ENCODE measurements at places on chromosomes 2 and 18. TPM values are rescaled to one million over a fixed set of nuclear protein-coding genes. Genes with fewer than 3 reads are reported as not detected.

TIA1 gene
- total RNA-seq: 48.7 TPM

ID2 gene
- total RNA-seq: 92.5 TPM

ARHGAP15 gene
- not detected for total RNA-seq

CCDC68 gene
- 6.5 TPM for total RNA-seq

ACOXL gene
- total RNA-seq: not detected

ARHGAP28 gene
- total RNA-seq: 0.02 TPM

ATP8B1 gene
- 6.8 TPM for total RNA-seq

RIT2 gene
- total RNA-seq: not detected

DSG4 gene
- not detected for total RNA-seq

RNF125 gene
- 0.20 TPM for total RNA-seq

RAB6C gene
- not detected for total RNA-seq

ST8SIA5 gene
- total RNA-seq: not detected

MRPS9 gene
- 33.2 TPM for total RNA-seq

LIPG gene
- total RNA-seq: 0.21 TPM

MYO5B gene
- 9.4 TPM for total RNA-seq

MAP4K3 gene
- 16.2 TPM for total RNA-seq

ADNP2 gene
- 10.9 TPM for total RNA-seq
